IMR-90 (cell line): ENCODE measurements at places on chromosomes 3 and 15.
A peak's percentile ranks its signal among the peaks of the same experiment; 100 is the strongest.

- DNase-seq, result no peak
Measured at GRCh38 chr3:47283193-47283537, 421 bp downstream of the KLHL18 start.

- peak; percentile 88 for DNase-seq
Measured at GRCh38 chr3:186281176-186281575, 80.9 kb downstream of the DGKG start.

- DNase-seq, result peak; percentile 52
Measured at GRCh38 chr3:15361494-15362214, 29.3 kb upstream of the SH3BP5 start.

GRCh38 chr15:37100966-37101215 is 542 bp upstream of the MEIS2 start:
- no peak for DNase-seq

DNA sequence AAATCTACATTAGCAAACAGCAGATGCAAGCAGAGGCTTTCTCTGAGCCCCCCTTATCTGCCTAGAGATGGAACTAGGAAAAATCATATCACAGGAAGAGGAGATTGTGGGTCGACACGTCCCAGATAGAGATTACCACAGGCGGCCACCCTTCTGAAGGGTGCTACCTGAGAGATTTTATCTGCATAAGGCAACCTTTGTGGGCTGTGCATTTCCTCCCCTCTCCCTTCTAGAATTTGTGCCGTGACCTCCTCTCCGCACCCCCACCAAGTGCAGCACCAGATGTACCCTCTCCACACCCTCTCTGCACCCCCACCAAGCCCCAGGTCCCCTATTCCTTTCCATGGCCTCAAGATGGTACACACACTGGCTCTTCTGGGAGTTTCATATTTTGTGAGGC is 27.4 kb downstream of the METTL6 start:
- DNase-seq, result no peak

- DNase-seq, result no peak
Measured at GRCh38 chr15:62578960-62579359, 413.9 kb upstream of the C2CD4B start.
